ENCODE measurements at places on chromosomes 3 and 15. TPM values are rescaled to one million over a fixed set of nuclear protein-coding genes. Genes with fewer than 3 reads are reported as not detected.

- DNase-seq = no peak
Observed at GRCh38 chr3:158108445-158108985, 1.4 kb upstream of the RSRC1 start.

The CACNA2D2 gene
- total RNA-seq = 0.45 TPM

DNA sequence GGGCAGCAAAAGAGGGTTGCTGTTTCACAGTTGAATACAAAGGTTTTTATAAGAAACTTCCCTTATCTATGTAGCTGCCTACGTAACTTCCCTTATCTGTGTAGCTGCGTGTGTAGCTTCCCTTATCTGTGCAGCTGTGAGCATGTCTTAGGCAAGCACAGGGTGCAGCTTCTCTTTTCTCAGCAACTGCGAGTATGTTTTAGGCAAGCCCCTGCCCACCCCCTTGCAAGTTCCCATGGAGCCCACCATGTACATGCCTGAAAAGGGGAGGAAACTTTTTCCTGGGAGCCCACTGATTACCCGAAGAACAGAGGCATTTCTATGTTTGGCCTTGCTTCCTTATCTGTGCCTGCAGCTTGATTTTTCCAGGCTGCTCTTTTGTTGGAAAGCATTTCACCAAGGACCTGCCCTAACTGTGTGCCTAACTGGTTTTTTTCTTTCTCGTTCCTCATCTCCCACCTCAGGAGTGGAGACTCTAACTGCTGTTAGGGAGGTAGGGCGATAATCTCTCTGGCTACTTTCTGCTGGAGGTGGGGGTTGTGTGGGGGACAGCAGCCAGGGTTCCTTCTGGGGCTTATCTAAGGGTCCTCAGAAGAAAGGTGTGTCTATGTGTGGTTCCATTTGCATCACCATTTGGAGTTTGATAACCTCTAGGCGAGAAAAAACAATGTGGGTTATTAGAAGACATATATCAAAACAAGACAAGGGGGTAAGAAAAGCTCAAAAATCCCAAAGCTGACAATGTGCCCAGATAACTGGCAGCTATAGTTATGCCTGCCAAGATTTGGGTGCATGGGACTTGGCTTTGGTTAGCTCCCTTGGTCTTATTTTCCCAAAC, 26.0 kb downstream of the SORD start:
- DNase-seq = no peak

DNA sequence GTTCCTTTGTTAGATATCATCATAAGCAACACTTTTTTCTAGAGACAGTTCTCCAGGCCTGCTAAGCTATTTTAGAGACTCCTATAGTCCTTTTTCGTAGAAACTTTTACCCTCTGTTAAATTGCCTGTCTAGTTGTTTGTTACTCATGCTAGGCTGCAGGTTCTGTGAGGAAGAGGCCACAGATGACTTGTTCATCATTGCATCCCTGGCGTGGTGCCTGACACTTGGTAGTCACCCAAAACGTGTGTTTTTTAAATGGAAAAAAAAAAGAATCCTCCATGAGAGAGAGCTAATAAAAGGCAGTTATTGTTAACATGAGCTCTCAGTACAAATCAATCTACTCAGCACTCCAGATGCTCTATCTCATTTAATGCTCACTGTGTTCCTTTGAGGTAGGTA, 35.1 kb downstream of the CCDC54 start:
- DNase-seq = no peak

The ISL2 gene
- 0.67 TPM for total RNA-seq

DNA sequence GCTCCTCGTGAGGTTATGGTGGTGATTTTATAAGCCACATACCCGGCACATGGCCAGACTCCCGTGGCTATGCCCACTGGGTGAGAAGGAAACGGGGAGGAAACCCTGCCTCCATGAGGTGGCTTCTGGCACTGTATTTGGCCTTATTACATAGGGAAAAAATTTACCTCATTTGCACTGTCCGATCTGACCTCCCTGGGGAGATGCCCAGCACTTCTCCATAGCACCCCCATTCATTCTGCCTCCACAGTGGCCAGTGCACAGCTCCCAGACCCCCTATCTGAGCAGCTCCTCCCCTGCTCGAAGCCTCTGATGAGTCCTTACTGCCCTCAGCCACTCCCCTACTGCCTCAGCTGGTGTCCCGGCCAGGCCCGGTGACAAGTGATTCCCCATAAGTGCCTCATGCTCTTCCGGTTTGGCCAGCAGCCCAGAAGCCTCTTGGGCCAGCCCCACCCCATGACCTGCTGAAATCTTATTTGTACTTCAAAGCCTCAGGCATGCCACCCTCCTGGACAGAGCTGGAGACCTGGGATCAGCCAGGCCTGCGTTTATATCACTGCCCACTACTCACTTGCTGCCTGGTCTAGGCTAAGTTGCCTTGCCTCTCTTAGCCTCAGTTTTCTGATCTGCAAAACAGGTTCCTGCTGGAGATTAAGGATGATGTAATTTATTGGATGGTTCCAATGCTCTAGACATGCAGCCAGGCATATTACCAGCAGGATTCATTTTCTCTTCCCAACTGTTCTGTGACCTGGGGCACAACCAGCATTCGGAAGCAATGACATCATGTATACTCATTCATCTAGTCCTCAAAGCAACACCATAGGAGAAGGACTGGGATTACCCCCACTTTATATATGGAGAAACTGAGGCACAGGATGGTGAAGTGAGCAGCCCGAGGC, 30.6 kb upstream of the SLC6A6 start:
- no peak for DNase-seq

DNA sequence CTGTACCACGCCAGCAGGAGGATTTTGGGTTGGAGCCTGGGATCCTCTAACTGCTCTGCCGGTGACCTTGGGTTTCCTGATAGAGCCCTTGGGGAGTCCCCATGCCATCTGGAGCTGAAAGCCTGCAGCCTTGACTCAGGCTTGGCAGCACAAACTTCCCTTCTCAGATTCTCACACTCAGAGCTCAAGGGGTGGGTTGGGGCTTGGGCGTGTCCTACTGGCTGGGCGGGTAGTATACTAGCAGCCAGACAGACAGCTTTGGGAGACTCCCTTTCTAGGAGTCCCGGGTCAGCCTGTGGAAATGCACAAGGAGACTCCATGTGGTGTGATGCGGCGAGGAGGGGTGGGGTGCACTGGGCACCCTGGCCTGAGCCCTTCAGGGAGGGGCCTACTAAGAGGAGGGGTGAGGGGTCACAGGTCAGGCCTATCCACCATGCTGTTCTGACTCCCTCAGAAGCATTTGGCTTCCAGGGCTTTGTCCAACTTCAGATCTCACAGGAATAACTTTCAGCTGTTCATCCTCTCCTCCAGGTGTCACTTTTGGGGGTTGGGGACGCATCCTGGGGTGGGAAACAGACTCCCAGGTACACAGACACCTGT, 21.6 kb upstream of the PLXNA1 start:
- DNase-seq = no peak

DNA sequence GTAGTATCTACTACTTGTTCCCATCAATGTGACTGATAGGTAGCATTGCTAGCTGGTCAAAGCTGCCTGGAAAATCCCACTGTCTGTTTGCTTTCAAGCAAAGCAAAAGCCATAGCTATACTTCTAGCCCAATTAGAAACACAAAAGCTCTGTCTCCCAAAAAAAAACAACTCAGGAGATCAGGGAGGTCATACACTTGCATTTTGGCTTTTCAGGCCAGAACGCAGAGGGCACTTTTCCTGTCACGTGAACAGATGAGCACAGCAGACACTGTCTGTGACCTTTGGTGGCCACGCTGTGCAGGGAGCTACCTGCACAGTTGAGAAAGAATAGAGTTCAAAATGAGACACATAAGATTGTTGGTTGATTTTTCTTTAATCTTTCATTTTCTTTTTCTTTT, 441.7 kb upstream of the PDZRN3 start:
- no peak for DNase-seq

The ADAMTSL3 gene
- 5.8 TPM for total RNA-seq

DNA sequence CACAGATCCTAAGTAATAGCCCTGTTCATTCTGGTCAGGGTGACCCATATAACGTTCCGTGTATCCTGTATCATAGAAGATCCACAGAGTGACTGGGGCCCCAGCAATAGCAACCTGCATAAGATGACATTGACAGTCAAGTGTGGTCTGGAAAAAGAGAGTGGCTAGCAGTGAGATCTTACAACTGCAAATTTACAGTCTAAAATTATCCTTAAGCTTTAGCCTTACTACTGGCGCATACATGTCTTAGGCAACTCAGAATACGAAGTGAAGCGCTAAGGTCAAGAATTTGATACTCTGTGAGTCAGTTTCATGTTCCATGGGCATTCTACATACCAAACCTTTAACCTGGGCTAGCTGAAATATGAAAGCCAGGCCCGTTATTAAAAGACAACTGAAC, 29.2 kb upstream of the IGDCC4 start:
- DNase-seq = no peak

The STAB1 gene
- 557 TPM for total RNA-seq

DNA sequence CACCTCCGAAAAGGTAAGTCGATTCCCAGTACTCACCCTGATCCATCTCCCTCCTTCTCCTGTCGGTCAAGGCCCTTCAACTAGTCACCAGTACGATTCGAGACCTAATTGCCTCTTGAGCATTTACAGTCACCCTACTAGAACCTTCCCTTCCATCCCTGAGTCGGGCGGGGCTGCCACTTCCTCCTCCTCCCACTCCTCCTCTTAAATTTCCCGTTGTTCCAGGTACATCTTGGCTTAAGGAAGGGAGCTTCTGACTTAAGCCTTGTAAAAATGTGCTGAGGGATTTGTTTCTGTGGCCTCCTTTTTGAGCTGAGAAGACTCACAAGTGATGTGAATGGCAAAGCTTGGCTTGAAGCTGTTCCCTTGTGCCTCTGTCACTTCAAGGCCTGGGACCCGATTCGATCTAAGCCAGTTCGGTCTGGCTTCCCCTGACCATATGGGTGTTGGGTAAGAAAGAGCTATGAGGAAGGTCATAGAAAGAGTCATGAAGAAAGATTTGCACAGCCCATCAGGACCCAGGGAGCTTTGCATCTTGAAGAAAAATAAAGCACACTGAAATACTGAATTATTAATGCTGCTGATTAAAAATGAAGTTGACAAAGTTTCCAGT, 28.1 kb downstream of the LCMT2 start:
- no peak for DNase-seq

DNA sequence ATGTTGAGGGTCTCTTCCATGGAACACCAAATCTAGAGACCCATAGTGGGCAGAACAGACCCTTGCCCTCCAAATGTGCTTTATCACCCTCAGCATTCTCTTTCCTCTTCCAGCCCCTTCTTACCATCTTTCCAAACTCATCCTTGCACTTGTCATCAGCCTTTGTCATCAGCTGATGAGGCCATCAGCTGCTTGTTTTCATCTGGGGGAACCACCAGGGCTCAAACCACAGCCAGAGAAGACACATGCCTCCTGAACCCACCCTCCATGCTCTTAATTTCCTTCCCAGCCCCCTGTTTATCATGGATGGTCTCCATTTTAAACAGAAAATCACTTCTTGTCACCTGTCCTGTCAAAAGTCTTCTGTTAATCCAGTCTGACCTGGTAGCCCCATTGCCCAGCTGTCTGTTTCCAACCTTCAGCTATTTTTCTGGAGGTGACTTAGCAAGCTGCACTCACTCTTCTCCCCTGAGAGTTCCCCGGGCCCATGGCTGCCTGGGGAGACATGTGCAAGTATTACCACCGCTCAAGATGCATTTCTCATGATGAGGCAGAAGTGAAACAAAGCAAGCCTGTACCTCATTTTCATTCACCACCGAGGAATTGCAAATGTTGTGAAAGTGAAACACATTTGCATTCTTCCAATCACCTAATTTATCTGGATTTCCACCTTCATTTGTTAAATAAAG, 14.7 kb upstream of the SYNM start:
- peak; percentile 26 for DNase-seq

DNA sequence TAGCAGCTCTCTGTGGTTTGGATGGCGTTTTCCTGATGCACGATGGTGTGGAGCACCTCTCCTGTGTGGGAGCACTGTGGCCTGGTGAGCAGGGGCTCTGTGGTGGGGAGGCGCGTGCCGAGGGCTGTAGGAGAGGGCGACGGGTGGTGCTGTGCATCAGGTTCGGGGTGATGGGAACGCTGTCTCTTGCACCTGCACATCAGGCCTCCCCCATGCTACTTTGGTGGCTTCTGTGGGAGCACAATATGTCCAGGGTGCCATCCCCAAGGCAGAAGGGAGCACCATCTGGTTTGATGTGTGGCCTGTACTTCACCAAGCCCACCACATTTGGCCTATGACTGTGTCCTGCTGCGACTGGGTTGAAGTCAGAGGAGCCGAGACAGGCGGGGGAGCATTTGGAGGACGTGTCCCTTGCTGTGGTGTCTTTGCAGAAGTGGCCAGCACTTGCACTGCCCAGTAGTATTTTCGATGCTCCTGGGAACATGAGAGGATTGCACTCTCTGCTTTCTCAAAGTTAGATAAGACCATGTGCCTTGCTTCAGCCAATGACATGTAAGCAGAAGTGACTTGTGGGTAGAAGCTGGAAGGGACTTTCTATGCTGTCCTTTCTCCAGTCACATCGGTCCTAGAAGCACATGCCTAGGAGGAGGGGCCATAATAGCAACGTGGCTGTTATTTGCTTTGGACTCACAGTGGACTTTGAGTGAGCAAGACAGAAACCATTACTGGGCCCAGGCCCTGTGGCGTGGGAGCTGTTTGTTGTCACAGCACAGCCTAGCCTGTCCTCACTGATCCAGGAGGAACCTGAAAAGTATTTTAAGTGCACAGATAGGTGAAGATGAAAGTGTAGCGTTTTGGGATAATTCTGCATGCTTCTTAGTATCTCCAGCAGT, 72.1 kb downstream of the APBA2 start:
- DNase-seq = peak; percentile 53

DNA sequence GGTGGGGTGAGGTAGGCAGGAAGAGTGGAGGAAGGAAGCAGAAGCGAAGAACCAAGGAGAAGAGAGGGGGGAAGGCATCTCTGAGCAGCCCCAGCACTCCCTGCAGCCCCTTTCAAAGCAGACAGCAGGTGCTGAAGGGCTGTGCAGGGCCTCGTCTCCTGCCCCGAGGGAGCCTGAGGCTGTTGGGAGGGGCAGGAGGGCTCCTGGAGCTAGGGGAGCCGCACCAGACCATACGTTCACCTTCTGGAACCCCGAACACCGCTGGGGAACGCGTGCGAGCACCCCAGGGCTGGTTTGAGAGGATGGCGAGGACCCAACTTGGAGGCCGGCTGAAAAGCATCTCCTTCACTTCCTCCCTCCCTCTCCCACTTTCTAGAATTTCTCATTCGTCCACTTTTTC, 259.8 kb downstream of the FAM43A start:
- DNase-seq = peak; percentile 71

DNA sequence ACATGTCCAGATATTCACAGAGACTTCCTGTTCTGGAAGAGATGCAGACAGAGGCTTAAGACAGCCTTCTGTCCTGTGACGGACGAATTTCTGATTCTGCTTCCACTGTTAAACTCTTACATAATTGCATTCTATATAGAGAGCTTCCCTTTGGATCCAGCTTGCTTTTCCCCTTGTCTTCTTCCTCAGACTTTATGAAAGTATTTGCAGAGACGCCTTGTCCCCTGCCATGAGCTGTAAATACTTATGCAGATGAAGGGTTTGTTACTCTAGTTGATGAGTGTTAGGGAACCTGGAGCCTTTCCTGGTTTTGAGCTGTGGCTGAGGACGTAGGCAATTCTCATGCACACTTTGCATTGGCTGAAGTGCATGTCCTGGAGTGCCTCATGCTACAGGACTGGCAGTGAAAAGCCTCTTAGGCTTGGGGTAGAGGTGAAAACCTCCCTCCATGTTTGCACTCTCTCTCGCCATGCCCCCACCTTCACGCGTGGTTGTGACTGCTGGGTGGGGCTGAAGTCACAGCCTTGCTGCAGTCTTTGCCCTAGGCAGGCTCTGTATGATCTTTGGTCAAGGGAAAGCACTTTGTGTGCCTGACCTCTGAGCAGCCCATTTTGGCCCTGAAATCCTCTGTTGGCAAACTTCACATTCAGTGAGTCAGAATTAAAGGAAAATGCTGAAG, 286.6 kb downstream of the PTPRG start:
- DNase-seq = no peak

The TMEM207 gene
- total RNA-seq = not detected

Measured in mesenteric fat pad (tissue), 1 donor.